ENCODE measurements at places on chromosomes 6 and 20.

DNA sequence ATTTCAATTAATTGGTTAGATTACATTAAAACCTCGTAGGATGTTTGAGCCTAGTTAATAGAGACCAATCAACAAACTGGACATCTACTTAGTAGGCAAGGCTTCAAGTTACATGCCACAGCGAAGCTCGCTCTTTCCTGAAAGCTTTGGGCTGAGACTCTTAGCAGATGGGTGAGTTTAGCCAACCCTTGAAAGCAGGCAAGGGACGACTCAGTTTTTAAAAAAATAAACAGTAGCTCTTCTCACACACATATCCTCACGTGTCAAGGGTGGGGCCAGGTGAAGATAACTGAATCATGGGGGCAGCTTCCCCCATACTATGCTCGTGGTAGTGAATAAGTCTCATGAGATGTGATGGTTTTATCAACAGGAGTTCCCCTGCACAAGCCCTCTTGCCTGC, 775 bp downstream of the MTFR2 start:
- no peak for DNase-seq

- no peak for DNase-seq
Observed at GRCh38 chr6:6582131-6582530, 6.4 kb upstream of the LY86 start.

DNA sequence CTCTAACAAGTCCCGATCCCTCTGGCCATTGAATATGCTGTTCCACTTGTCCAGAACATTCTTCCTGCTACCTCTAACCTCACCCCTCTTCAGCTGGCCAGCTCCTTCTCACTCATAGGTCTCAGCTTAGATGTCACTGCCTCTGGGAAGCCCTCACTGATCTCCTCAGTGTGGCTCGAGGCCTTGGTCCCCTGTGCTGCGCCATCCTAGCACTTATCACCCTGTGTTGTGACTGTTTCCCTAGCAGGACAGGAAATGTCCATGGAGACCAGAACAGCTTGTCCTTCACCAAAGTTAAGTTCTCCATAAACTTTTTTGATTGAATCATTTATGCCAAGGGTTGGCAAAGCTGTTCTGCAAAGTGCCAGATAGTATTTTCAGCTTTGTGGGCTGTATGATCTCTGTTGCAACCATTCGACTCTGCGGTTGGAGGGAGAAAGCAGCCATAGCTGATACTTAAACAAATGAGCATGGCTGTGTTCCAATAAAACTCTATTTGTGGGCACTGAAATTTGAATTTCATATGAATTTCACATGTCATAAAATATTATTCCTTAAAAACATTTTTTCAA, 6.5 kb upstream of the BNIP5 start:
- DNase-seq: no peak

- DNase-seq: no peak
Observed at GRCh38 chr6:27619436-27619835, 146.5 kb upstream of the ZNF184 start.

DNA sequence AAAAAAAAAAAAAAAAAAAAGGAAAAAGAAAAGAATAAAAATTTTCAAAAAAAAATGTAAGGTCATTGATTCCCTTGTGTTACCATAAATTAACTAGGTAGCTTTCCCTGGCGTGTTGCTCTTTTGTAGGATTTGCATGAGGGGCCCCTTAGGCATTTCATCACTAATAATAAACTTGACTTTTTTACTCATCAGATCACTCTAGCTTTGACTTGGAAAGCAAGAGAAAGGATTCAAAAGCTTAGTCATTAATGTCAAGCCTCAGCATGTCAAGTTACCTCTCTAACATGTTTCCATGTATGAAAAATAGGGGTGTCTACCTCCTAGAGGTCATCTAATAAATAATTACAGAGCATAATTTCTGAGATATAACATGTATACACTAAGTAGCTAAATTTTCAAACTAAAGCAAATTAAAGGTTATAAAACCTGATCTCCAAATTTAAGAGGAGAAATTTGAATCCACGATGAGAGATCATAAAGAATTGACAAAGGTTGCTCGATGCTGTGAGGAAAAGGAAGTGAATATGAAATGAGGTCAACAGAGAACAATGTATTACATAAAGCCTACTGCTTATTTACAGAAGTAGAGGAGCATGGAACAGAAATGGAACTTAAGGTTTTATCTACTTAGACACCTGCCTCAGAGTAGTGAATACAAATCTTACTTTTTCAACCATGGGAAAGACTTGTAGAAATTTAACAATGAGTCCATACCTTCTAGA, 86.8 kb downstream of the ARHGAP18 start:
- DNase-seq: no peak

DNA sequence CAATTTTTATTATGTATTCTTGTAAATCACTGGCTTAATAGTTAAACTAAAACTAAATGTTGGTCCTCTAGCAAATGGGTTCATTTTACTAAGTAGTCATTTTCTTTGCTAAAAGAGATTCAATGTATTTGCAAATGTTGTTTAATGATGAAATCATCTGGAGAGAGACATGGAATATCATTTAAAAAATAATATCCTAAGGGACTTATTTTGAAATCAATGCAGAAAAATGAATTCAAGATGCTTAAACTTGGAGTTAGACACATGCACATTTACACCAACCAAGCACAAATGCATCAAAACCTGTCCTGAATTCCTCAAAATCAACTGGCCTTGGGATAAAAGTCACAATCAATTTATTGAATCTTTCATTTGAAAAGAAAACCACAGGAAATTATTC, 165.0 kb upstream of the RNF217 start:
- no peak for DNase-seq

DNA sequence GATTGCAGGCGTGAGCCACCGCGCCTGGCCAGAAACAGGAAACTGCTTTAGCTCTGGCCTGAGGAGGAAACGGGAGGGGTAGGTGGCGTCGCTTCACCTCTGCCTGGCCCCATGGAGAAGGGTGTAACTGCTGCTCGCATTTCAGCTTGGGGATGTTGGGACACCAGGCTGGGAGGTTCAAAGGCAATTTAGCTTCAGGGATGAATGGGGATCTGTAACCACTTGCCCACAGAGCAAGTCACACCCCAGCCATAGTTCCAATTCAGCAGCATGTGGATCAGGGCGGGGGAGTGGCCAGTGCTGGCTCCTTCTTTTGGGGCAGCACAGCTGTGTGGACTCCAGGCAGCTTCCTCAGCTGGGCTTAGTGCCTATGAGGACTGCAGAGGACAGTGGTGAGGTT, 34.8 kb upstream of the NUP153 start:
- no peak for DNase-seq

- DNase-seq: no peak
Observed at GRCh38 chr6:24107294-24107693, 18.7 kb upstream of the NRSN1 start.

DNA sequence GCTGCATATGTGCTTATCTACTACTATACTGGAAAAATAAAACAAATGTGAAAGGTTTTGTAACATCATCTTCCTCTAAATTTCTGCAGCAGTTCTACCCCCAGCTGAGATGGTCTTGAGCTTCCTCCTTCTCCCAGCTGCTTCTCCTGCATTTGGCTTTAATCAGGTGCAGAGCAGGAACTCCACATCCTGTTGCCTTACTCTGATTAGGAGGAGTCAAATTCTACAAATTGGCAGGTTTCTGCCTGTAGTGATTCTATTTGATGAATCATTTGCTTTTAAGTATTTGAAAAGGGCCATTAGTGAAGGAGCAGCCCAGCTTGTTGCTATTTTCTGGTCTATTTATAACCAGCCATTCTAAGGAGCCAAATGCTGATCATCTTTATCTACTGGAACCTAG, 224.5 kb downstream of the GMDS start:
- DNase-seq: no peak

DNA sequence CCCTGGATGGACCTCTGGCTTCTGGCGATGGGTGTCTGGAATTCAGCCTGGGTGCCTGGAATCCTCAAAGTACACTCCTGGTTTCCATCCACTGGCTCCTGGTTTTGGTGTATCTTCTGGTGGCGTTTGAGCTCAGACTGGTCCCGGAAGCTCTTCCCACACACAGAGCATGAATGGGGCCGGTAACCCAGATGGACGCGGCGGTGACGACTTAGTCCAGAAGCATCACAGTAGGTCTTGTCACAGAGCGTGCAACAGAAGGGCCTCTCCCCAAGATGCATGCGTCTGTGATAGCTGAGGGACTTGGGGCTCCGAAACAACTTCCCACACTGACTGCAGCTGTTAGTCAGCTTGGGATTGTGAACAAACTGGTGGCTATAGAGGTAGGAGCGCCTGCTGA, 7.8 kb downstream of the ZFP57 start:
- no peak for DNase-seq

- DNase-seq: no peak
Observed at GRCh38 chr20:46205349-46205748, 87.2 kb downstream of the CD40 start.

GRCh38 chr6:37456816-37457560, 24.0 kb downstream of the CMTR1 start:
- no peak for DNase-seq

Data from NCI-H510A treated with DMSO at 0.1 percent for 48 hours (cell line).